ENCODE measurements at places on chromosomes 13 and 19. TPM values are rescaled to one million over a fixed set of nuclear protein-coding genes. Genes with fewer than 3 reads are reported as not detected.

GRCh38 chr13:33953203-33953602 lies 135.3 kb downstream of the RFC3 start:
- DNase-seq: no peak

DNA sequence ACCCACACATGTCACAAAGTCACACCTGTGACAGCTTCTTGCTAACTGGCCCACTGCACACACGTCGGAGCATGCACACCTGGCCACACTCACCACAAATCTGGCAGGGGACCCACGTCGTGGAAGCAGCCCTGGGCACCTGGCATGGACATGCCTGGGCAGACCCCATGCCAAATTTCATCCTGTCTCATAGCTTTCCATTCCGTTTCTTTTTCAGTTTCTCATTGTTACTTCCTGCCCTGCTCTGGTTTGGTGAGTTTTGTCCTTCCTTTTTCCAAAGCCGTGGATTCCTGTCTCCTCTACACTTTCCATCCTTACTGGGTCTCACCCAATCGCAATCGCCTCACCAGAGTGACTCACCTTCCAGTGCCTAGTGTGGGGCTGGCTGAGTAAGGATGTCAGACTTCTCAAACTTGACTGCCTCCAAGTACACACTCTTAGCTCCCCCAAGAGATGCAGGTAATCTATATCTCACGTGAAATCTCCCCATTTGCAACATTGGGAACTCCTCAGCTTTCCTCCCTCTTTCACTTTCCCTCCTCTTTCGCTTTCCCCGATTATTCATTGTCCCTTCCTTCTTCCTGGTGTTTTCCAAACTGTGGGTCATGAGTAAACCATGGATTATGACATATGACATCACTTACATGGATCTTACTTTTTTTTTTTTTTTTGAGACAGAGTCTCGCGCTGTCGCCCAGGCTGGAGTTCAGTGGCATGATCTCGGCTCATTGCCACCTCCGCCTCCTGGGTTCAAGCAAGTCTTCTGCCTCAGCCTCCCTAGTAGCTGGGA lies 1.6 kb upstream of the BBC3 start:
- no peak for DNase-seq

DNA sequence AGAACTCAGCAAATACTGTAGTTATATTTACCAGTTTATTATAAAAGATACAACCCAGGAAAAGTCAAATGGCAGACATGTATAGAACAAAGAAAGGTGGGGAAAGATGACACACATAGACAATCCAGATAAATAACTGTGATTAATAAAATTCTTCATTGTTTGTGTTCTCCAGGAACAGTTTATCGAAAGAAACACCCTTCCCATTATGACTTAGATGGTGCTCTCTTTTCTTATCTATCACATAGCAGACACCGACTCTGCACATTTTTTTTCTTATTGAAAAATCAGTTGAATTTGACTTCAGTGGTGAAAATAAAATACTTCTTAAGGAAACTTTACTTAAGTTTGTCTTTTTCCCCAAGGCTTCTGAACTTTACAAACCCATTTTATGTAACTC lies 6.2 kb downstream of the ZNF708 start:
- no peak for DNase-seq

The LRRC63 gene
- not detected for total RNA-seq

GRCh38 chr13:40206241-40207000 lies 460.0 kb downstream of the FOXO1 start:
- DNase-seq: peak; percentile 52

DNA sequence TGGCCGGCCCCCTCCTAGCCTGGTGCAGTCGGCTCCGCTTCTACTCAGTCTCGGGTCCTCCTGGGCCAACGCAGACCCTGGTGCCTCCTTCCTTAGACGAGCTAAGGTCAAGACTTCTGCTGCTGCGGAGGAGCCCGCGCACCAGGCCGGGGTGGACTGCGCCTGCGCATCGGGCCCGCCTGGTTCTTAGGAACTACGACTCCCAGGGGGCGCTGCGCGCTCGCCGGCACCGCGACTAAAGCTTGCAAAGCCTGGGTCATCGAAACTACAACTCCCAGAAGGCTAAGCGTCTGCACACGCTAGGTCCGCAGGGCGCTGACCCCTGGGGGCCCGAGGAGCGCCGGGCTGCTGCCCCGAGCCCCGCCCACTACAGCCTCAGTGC lies at the start of gene ZNF835:
ZNF835 (minus strand) TSS at position 145 of the 382 bp plus-strand sequence. CDS start 6,559 bp downstream, outside the sequence.
- DNase-seq: peak; percentile 91

GRCh38 chr19:42596391-42597072 lies 1.8 kb upstream of the CEACAM8 start:
- peak; percentile 56 for DNase-seq

The BEST2 gene
- total RNA-seq: not detected

The ANGPTL8 gene
- total RNA-seq: not detected

DNA sequence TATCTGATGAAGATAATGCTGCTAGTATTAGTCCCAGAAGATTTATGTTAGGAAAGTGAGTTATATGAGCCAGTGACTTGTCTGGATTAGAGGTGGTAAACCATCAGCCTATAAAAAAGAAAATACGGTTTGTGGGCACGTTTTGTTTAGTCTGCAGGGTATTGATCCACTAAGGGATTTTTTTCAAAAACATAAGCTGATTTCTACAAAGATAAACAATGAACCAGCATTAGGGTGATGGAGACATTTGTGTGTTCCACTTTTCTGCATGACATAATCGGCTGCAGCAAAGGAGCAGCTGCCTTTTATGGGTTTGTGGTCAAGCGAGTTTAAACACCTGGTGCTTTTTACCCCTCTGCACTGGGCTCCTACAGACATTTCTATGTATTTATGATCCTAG lies 836.4 kb upstream of the GPC6 start:
- DNase-seq: no peak

DNA sequence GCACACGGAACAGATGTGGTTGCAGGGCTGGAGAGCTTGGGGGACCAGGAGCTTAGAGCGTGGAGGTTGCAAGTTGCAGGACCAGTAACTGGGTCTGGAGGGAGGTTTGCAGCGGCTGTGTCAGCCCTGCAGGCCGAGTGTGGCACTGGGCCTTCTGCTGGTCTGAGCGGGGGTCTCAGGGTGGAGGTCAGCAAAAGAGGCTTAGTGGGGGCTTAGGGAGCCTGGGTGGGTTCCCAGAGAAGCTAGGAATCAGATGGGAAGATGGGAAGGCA lies 5.8 kb upstream of the HCN2 start:
- DNase-seq: no peak

- DNase-seq: peak; percentile 2
Observed at GRCh38 chr13:113114511-113115362, 7.9 kb upstream of the F10 start.

DNA sequence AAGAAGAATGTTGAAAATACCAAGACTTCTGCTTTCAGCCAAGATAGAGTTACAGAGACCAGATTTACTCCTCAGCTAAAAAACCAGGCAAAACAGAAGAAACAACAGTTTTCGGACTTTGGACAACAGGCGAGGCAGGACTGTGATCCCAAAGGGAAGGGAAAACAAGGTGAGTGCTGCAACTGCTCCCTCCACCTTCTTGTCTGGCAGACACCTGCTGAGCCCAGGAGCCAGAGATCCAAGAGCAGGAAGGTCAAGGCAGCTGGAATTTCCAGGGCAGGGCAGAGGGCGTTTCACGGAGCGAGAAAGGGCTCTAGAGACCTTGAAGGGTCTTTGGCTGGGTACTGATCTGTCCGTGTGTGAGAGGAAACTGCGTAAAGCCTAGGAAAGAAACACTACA lies 32.9 kb upstream of the SLC7A9 start:
- no peak for DNase-seq

DNA sequence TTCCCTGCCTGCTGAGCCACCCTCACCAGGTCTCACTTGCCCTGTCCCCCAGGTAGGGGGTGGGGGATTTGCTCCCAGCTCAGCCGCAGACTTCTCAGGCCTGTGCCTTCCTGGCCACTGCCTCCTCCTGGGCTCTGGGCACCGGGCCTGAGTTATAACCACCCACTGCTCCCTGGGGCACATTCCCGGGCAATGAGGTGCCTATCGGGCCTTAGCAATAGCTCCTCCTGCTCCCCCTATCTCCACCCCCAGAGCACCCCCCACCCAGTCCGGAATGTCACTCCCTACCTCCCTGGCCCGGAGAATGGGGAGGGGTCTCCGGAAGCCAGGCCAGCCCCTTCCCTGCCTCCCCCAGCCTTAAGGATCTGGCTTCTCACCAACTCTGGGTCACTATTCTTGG lies at the start of gene KLK5:
KLK5 (minus strand) TSS at position 129 of the 400 bp plus-strand sequence. CDS start 381 bp downstream, outside the sequence.
- DNase-seq: no peak

The FOSB gene
- 16.8 TPM for total RNA-seq

DNA sequence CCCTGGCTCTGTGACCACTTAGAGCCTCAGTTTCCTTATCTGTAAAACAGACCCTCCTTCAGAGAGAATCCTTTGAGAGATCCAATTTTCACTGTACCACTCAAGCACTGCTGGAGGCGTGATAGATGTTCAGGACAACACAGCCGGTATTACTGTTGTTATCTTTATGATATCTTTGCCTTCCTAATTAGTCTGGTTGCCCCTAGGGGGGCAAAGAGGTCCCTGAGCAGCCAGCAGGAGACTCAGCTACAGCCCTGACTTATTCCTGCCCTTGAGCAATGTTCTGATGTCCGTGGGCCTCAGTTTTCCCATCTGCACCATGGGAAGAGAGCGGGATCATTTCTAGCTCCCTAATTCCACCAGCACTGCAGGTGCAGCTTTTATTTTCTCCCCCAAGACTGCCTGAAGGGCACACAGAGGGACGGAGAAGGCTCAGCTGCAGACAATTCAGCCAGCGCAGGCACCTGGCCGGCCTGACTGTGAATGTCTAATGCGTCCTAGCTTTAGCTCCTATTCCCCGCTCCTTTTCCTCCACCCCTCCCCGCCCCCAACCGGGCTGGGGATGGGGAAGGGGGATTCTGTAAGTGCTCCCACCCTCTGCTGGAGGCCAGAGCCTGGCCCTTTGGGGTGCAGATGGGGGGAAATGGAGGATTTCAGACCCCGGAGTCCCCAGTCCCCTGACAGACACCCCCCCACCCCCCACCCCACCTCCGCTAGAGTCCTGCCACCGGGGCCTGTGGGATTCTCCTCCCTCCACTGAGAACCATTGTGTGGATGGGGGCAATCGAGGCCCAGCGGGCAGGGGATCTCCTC lies 16.2 kb downstream of the TLE5 start:
- no peak for DNase-seq

The NTF4 gene
- not detected for total RNA-seq

- DNase-seq: no peak
Observed at GRCh38 chr13:24237356-24237755, 72.0 kb upstream of the C1QTNF9 start.

GRCh38 chr19:46599716-46600373 lies 1.3 kb upstream of the CALM3 start:
- no peak for DNase-seq

DNA sequence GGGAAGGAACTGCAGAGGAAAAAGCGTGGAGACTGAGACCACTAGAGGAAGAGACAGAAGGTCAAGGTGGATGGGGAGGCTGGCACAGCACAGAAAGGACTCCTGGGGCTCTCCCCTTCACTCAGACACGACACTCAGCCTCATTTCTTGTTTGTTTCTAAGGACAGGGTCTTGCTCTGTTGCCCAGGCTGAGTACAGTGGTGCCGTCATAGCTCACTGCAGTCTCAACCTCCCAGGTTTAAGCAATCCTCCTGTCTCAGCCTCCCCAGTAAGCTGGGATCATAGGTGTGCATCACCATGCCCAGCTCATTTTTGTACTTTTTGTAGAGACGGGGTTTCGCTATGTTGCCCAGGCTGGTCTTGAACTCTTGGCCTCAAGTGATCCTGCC lies 11.4 kb upstream of the SEMA6B start:
- no peak for DNase-seq

GRCh38 chr19:32647361-32647760 lies 27.6 kb downstream of the ANKRD27 start:
- no peak for DNase-seq

- DNase-seq: peak; percentile 39
Observed at GRCh38 chr13:20174656-20175405, 14.0 kb upstream of the GJA3 start.

- DNase-seq: no peak
Observed at GRCh38 chr13:33099860-33100259, 83.6 kb downstream of the KL start.

DNA sequence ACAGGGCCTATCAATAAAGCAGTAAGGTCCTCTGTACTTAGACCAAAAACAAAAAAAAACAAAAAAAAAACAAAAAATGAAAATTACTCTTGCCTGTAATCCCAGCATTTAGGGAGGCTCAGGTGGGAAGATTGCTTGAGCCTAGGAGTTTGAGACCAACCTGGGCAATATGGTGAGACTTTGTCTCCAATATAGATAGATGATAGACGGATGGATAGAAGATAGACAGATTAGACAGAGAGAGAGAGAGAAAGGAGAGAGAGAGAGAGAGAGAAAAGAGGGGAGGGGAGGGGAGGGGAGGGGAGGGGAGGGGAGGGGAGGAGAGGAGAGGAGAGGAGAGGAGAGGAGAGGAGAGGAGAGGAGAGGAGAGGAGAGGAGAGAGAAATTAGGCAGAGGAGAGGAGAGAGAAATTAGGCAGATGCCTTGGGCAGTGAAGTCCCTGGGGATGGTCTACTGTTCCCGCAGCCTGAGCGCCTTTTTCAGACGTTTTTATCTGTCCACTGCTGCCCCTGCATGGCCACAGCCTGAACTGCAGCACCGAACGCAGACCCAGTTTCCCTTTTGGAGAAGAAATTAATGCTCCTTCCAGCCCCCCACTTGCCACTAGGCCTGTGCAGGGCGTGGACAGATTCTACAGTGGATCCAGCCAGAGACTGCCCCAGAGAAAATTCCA lies 9.8 kb upstream of the ZNF627 start:
- peak; percentile 76 for DNase-seq

The GADD45GIP1 gene
- 19.6 TPM for total RNA-seq

DNA sequence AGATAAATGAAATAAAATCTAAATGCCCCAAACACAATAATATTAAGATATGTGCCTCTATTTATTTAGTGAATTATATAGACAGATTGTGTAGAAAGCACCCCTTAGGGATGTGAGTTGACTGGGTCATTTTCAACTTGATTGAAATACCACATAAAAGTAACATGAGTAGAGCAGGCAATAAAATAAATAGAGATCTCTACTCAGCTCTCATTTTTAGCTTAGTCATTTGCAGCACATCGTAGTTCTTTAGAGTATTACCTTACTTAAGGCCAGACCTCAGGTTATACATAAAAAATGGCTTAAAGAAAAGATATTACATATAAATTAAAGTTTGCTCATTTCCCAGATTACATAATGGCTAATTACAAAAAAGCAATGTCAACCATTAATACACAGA lies 1525.6 kb upstream of the PRR20A start:
- no peak for DNase-seq

- DNase-seq: no peak
Observed at GRCh38 chr13:66347486-66348117, 882.5 kb downstream of the PCDH9 start.

DNA sequence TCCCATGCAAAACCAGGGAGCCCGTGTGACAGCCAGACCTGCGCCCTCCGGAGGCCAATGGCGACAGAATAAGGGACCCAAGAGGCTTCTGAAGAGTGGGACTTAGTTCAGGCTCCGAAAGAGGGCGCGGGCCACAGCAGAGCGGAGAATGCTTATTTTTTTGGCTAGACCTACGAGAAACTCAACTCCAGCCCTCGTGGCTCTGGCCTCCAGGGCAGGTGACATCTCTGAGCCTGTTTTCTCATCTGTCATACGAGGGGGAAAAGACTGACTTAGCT lies 23.0 kb downstream of the DPP9 start:
- no peak for DNase-seq

Data from activated B cell treated with CpG ODN at 0.5 μM for 24 hours (primary cell).